Esophagus squamous epithelium (tissue), 5 donors: ENCODE measurements at places on chromosomes 2 and 18. TPM values are rescaled to one million over a fixed set of nuclear protein-coding genes. Genes with fewer than 3 reads are reported as not detected.

Gene PLCD4
- total RNA-seq = 2.7 TPM

Gene KCNE4
- 0.27 TPM for total RNA-seq

Gene GKN1
- not detected for total RNA-seq

Gene GPR75
- 1.1 TPM for total RNA-seq

Gene ABHD1
- total RNA-seq = not detected

Gene RTP5
- total RNA-seq = not detected

Gene ABCB11
- total RNA-seq = not detected

Gene SERPINB12
- 13.2 TPM for total RNA-seq

Gene PLEK
- 3.2 TPM for total RNA-seq

Gene POTEJ
- total RNA-seq = not detected

Gene FAM110C
- 68.0 TPM for total RNA-seq

Gene CLEC4F
- not detected for total RNA-seq

Gene CRYGD
- total RNA-seq = not detected

Gene ABCG8
- not detected for total RNA-seq

Gene FN1
- total RNA-seq = 393 TPM

Gene TUBA3E
- not detected for total RNA-seq

Gene CNGA3
- 0.48 TPM for total RNA-seq

Gene UBE2E3
- 23.6 TPM for total RNA-seq

Gene PAIP2B
- 6.5 TPM for total RNA-seq

Gene CAPN14
- 130 TPM for total RNA-seq

Gene MAL
- total RNA-seq = 472 TPM

Gene EFHD1
- total RNA-seq = 0.30 TPM

Gene POTEI
- total RNA-seq = not detected

Gene HOXD13
- total RNA-seq = not detected

Gene DCDC2C
- not detected for total RNA-seq

Gene TMEM247
- not detected for total RNA-seq

Gene VAMP5
- 6.1 TPM for total RNA-seq

Gene GREB1
- 1.7 TPM for total RNA-seq

Gene UCN
- total RNA-seq = not detected

Gene TEX44
- not detected for total RNA-seq
